ENCODE measurements at places on chromosomes 4 and X. TPM values are rescaled to one million over a fixed set of nuclear protein-coding genes. Genes with fewer than 3 reads are reported as not detected.

GRCh38 chr4:184653650-184654049 is 4.1 kb downstream of the PRIMPOL start:
- DNase-seq, result no peak

GRCh38 chr4:188297873-188298272 is 158.6 kb downstream of the TRIML1 start:
- DNase-seq, result no peak

YY2 gene
- total RNA-seq, result 2.4 TPM

- no peak for DNase-seq
Measured at GRCh38 chrX:124931241-124931640, 388.4 kb upstream of the TEX13C start.

DNA sequence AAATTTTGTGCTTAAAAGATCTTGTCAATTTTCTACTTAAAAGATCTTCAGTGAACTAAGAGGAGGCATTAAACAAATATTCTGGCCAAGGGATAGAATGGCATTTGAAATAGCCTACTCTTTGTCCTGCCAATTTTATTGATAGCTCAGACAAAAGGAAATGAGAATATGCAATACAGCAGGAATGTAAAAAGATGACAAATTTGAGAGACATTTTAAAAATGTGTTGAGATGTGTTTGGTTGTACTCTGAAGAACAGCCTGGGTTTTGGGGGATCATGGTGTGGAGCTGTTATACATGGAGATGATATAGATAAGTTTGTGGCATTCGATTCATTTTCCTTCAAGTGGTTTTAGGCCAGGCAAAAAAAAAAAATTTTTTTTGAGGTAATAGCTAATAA is 11.6 kb upstream of the MAD2L1 start:
- no peak for DNase-seq

GRCh38 chr4:33890841-33891240 is 2353.5 kb downstream of the ARAP2 start:
- DNase-seq, result no peak

All from SK-MEL-5 (cell line).